Central memory CD8-positive, alpha-beta T cell (primary cell): ENCODE measurements at places on chromosomes 12 and 14.

GRCh38 chr12:104057771-104058197 is 6.5 kb upstream of the HCFC2 start:
- H3K27me3 ChIP-seq, result peaks cover 39% of the 10 kb centered on the region
- no peak overlapping the region for H3K27ac ChIP-seq
- no peak for DNase-seq
- no peak overlapping the region for H3K4me3 ChIP-seq
- no peaks in the 10 kb centered on the region for H3K4me1 ChIP-seq

DNA sequence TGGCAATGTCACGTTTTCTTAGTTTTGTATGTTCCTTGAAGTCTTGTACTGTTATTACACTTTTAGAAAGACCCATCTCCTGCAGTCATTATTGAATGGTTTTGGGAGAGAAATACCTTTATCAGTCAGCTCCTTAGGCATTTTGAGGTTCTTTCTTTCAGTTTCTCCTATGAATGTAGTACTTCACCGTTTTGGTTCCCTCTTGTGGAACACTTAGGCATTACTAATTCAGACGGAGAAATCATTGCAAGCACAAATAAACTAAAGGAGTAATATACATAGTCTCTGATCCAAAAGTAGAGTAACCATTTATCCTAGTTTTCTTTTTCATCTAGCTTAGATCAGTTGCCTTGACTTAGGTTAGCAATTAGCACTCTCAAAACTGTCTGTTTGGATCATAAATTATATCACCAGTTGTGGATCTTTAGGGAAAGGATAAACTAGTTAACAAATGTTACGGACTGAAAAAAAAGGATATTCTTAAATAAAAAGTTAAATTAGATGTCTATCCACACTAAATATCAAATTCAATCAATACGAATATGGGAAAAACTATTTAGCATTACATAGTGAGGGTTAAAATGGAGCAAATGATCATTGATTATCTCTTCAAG is 1538.3 kb upstream of the SEL1L start:
- H3K4me3 ChIP-seq, result no peak overlapping the region
- no peaks in the 10 kb centered on the region for H3K36me3 ChIP-seq
- no peaks in the 10 kb centered on the region for H3K4me1 ChIP-seq
- no peaks in the 10 kb centered on the region for H3K27me3 ChIP-seq

DNA sequence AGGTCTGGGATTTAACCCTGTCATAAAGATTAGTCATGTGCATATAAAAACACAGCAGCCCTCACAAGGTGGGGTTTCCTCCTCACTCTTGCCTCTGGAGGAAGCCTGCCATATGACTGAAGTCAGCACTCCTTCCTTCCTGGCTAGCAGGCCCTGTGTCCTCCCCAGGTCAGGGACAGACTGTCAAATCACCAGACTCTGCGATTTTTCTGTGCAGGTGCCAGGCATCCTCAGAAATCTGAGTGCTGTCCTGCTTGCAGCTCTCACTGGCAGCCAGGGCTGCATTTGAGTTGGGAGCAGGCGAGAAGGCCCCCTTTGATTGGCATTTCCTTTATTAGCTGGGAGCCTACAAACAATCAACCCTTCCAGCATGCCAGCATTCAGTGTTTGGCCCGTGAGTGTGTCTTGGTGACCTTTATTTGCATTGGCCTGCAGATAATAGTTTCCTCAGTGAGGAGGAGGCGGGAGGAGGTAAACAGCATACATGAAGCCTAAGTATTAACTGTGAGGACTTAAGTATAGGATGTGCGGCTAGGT is 183.8 kb upstream of the ARHGAP5 start:
- H3K4me1 ChIP-seq, result no peaks in the 10 kb centered on the region
- H3K27ac ChIP-seq, result no peak overlapping the region
- H3K4me3 ChIP-seq, result no peak overlapping the region
- DNase-seq, result no peak
- H3K27me3 ChIP-seq, result peaks cover 42% of the 10 kb centered on the region
- no peaks in the 10 kb centered on the region for H3K36me3 ChIP-seq

- DNase-seq, result no peak
- no peaks in the 10 kb centered on the region for H3K27me3 ChIP-seq
- no peak overlapping the region for H3K27ac ChIP-seq
- H3K4me3 ChIP-seq, result peak overlapping the region; percentile 97
- H3K36me3 ChIP-seq, result peaks cover 16% of the 10 kb centered on the region
These were observed 3.7 kb downstream of the HIF1A start for GRCh38 chr14:61699027-61699426.

DNA sequence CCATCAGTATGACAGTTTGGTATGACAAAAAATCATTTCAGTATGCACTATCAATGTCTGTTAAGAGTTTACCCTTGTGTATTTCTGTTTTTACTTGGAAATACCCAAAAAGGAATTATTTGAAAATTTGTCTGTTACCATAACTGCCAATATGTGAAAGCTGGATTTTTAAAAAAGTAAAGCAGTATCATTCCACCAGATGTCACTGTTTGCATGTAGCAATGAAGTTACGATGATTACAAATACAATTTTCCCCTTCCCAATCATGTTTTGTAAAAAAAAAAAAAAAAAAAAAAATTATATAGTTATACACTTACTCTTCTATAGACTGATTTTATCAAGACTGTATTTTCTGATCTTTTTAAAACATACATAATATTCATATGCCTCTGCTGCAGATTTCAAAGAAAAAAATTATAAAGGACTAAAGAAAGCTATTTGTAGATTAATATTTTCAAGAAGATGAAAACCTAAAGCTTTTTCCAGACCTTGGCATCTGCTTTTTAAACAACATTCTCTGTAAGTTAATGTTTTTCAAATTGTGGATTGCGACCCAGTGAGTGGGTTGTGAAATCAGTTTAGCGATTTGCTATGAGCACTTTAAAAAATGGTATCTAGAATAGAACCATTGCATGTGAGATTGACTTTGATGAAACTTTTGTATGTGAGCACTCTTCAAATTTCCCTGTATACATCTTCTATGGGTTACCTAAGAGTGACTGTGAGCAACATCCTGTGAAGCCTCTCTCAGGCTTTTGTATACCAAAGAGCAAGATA is 114.2 kb downstream of the TTC6 start:
- DNase-seq, result no peak
- no peaks in the 10 kb centered on the region for H3K36me3 ChIP-seq
- H3K27me3 ChIP-seq, result no peaks in the 10 kb centered on the region
- H3K27ac ChIP-seq, result no peak overlapping the region
- H3K4me1 ChIP-seq, result no peaks in the 10 kb centered on the region

- H3K27me3 ChIP-seq, result peaks cover 21% of the 10 kb centered on the region
- peaks cover 1% of the 10 kb centered on the region for H3K36me3 ChIP-seq
- H3K4me1 ChIP-seq, result peaks cover 69% of the 10 kb centered on the region
These were observed 53.8 kb downstream of the PLEKHG3 start for GRCh38 chr14:64758025-64758521.

- no peak overlapping the region for H3K4me3 ChIP-seq
- no peak for DNase-seq
- peaks cover 59% of the 10 kb centered on the region for H3K27me3 ChIP-seq
These were observed 88.8 kb downstream of the SINHCAF start for GRCh38 chr12:31236998-31237637.
